ENCODE measurements at places on chromosomes 3 and 15.

DNA sequence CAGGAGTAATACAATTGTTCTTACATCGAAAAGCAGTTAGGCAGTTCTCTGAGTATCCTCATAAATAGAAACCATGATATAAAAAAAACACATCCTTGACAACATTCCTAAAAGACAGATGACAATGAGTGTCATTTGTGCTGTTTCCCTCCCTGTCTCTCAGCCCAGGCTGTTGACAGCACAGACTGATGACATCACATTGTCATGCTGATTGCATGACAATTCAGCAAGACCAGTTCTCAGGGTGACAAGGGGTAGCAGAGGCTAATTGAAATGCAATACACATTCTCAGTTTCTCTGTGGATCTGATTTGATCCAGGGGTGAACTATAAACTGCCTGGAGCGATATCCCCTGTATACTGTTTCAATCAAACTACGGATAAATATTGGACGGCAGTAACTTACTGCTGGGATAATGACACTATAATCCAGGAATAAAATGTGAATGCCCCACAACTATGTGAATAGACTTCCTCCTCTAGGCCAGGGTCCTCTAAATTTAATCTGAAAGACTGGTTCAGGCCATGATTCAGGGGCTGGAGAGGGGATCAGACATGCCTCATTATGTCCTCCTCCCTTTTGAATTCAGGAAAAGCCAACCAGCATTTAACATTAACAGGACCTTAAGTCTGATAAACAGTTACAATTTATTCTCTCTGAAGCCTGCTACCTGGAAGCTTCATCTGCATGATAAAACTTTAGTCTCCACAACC lies 16.7 kb upstream of the EIF1B start:
- H3K27me3 ChIP-seq, result no peaks in the 10 kb centered on the region
- no peak for DNase-seq
- no peaks in the 10 kb centered on the region for H3K4me1 ChIP-seq
- peaks cover 14% of the 10 kb centered on the region for H3K36me3 ChIP-seq

GRCh38 chr15:45326741-45327140 lies 51.6 kb downstream of the GATM start:
- no peak for DNase-seq
- H3K27me3 ChIP-seq, result peaks cover 10% of the 10 kb centered on the region
- H3K4me3 ChIP-seq, result no peak overlapping the region
- H3K4me1 ChIP-seq, result no peaks in the 10 kb centered on the region
- no peak overlapping the region for H3K27ac ChIP-seq

DNA sequence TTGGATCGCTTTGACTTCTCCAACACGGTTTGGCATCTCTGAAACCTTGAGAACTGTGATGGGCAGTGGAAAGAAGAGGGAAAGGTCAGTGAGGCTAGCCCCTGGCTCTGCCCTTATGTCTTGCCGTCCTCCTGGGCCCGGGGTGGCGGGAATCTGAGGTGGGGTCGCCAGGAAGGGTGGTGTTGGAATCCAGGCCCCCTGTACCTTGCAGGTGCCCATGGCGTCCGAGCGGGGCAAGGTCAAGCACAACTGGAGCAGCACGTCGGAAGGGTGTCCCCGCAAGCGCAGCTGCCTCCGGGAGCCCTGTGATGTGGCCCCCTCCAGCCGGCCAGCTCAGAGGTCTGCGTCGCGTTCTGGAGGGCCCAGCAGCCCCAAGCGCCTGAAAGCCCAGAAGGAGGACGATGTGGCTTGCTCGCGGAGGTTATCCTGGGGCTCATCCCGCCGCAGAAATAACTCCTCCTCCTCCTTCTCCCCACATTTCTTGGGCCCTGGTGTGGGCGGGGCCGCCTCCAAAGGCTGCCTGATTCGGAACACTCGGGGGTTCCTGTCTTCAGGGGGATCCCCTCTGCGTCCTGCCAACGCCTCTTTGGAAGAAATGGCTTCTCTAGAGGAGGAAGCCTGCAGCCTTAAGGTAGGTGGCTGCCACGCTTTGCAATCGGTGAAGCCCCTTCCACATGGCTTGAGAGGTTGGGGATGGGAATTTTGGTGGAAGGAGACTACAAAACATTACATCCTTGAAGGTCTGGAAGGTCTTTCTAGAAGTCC lies 907 bp downstream of the TATDN2 start:
- peaks cover 65% of the 10 kb centered on the region for H3K36me3 ChIP-seq
- H3K4me3 ChIP-seq, result peak overlapping the region; percentile 96
- H3K27ac ChIP-seq, result peak overlapping the region; percentile 91

DNA sequence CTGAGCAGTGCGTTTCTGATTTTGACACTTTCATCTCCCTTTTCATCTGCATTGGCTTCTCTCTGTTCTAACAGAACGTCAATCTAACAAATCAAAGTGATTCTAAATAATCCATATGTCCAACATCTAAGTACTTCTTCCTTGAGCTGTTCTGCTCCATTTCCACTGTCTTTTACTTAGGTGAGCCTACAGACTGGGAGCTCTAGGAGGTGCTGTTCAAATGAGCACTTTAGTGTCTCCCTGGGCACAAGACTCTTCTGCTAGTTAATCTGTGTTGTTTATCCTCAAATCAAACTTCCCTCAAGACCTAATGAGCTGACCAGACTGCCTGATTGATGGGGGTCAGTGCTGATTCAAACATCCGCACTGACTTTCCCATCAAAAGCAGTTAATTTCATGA lies 408.1 kb downstream of the WDR72 start:
- no peaks in the 10 kb centered on the region for H3K4me1 ChIP-seq
- no peak for DNase-seq
- no peaks in the 10 kb centered on the region for H3K27me3 ChIP-seq
- no peaks in the 10 kb centered on the region for H3K36me3 ChIP-seq
- H3K27ac ChIP-seq, result no peak overlapping the region
- no peak overlapping the region for H3K4me3 ChIP-seq

DNA sequence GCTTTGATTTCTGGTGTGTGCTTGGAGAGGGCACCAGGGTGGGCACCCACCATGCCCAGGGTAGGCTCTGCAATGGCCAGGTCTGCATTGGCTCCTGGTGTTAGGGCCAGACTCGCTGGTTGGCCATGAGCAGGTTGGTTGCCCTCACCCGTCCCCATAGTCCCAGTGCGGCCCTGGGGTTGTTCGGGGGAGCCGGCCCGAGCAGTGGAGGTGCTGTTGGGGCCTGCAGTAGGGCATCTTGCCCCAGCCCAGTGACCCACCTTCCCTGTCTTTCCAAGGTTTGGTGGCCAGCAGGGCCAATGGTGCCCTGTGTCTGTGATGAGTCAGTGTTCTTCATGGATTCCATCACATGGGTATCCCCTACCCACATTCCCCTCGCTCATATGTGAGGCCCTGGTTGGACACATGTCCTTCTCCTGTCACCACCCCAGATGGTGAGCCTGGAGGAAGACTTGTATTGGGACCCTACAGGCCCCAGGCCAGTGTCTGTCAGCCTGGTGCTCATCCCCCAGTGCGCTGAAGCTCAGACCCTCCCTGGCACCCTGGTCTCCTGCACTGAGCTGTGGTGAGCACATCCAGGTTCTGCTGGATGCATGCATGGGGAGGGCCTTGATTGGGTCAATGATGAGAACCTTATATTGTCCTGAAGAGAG lies 190.1 kb downstream of the UBE3A start:
- no peak overlapping the region for H3K4me3 ChIP-seq
- H3K27me3 ChIP-seq, result no peaks in the 10 kb centered on the region
- no peak for DNase-seq
- H3K36me3 ChIP-seq, result no peaks in the 10 kb centered on the region

All from activated CD4-positive, alpha-beta T cell treated with anti-CD3 and anti-CD28 coated beads, Interleukin-2, amount 10 ng/mL, durations not matched to agents 7 days and 5 days (primary cell).